ENCODE measurements at places on chromosomes 1 and 21. TPM values are rescaled to one million over a fixed set of nuclear protein-coding genes. Genes with fewer than 3 reads are reported as not detected.

Gene PCP4
- total RNA-seq: not detected

Gene GUCA2A
- not detected for total RNA-seq

Gene ADCY10
- not detected for total RNA-seq

Gene TNFRSF18
- total RNA-seq: not detected

Gene CD244
- not detected for total RNA-seq

Gene PHLDA3
- 148 TPM for total RNA-seq

Gene LEFTY2
- not detected for total RNA-seq

Gene AMY2B
- total RNA-seq: 1.1 TPM

Gene MARCKSL1
- total RNA-seq: 13.5 TPM

Gene AIM2
- 1.3 TPM for total RNA-seq

Gene RAB4A
- total RNA-seq: 43.4 TPM

Gene HSF2BP
- 4.8 TPM for total RNA-seq

Gene MAP1LC3C
- total RNA-seq: not detected

Gene FCGR1A
- total RNA-seq: not detected

Gene TMEM82
- not detected for total RNA-seq

Gene SPATA45
- not detected for total RNA-seq

Gene PHTF1
- 18.2 TPM for total RNA-seq

Gene HJV
- not detected for total RNA-seq

Gene IGFN1
- total RNA-seq: not detected

Gene LCE2C
- not detected for total RNA-seq

Gene NHLH1
- total RNA-seq: not detected

Gene TUFT1
- total RNA-seq: 20.3 TPM

Gene CPT2
- total RNA-seq: 24.5 TPM

Gene PRAMEF20
- total RNA-seq: not detected

Gene CTSK
- 101 TPM for total RNA-seq

Gene TIE1
- total RNA-seq: not detected

Gene C1orf198
- 123 TPM for total RNA-seq

Gene GSTM1
- not detected for total RNA-seq

Gene CD1E
- not detected for total RNA-seq

Gene TRIM62
- total RNA-seq: 2.6 TPM

Gene CDKN2C
- 19.2 TPM for total RNA-seq

Gene SELE
- total RNA-seq: not detected

Gene IL20
- not detected for total RNA-seq

Gene AKNAD1
- total RNA-seq: not detected

Gene OR2W3
- not detected for total RNA-seq

Gene KISS1
- not detected for total RNA-seq

Gene VANGL2
- not detected for total RNA-seq

Gene LENEP
- not detected for total RNA-seq

Gene FAM229A
- 1.1 TPM for total RNA-seq

Gene C1orf141
- not detected for total RNA-seq

Gene SLC45A3
- 1.2 TPM for total RNA-seq

Gene LAD1
- total RNA-seq: not detected

Gene ELAPOR1
- total RNA-seq: 0.51 TPM

Gene LCE3D
- not detected for total RNA-seq

Gene CENPF
- 25.9 TPM for total RNA-seq

Gene ARHGEF16
- total RNA-seq: not detected

Gene C1QA
- total RNA-seq: not detected

Gene ZNF695
- 1.2 TPM for total RNA-seq

Gene PEA15
- 415 TPM for total RNA-seq

Gene RNU1-2
- total RNA-seq: not detected

Gene HSD3B1
- total RNA-seq: not detected

Gene LCE1C
- total RNA-seq: not detected

Gene CELF3
- not detected for total RNA-seq

Gene PPIE
- total RNA-seq: 19.9 TPM
